Activated CD4-positive, alpha-beta memory T cell treated with anti-CD3 and anti-CD28 coated beads for 36 hours (primary cell): ENCODE measurements at places on chromosomes 4 and X. TPM values are rescaled to one million over a fixed set of nuclear protein-coding genes. Genes with fewer than 3 reads are reported as not detected.

CLGN gene
- not detected for total RNA-seq

AKAP14 gene
- not detected for total RNA-seq

EGFL6 gene
- 0.58 TPM for total RNA-seq

ERCC6L gene
- total RNA-seq, result 10.8 TPM

GPRASP1 gene
- total RNA-seq, result 4.1 TPM

NRK gene
- total RNA-seq, result not detected

UGT2B17 gene
- total RNA-seq, result not detected

IL21 gene
- total RNA-seq, result 65.1 TPM

SPANXN4 gene
- total RNA-seq, result not detected

MAGEA9B gene
- total RNA-seq, result not detected

TBC1D9 gene
- 0.05 TPM for total RNA-seq

ARSJ gene
- 0.07 TPM for total RNA-seq

ZNF732 gene
- total RNA-seq, result not detected

ZNF280C gene
- 5.3 TPM for total RNA-seq

FOXP3 gene
- 23.8 TPM for total RNA-seq

BEX5 gene
- total RNA-seq, result 8.4 TPM

RPS6KA6 gene
- total RNA-seq, result 0.17 TPM

PLK4 gene
- total RNA-seq, result 43.5 TPM

STK32B gene
- not detected for total RNA-seq

MEPE gene
- total RNA-seq, result not detected

GPR173 gene
- total RNA-seq, result not detected

AKAP4 gene
- not detected for total RNA-seq

AMOT gene
- 1.1 TPM for total RNA-seq

DMRTC1 gene
- not detected for total RNA-seq

RNF113A gene
- total RNA-seq, result 23.1 TPM

CENPVL1 gene
- not detected for total RNA-seq

CHRNA9 gene
- 0.10 TPM for total RNA-seq

VCX3A gene
- not detected for total RNA-seq

PLAC8 gene
- total RNA-seq, result 17.9 TPM

PPEF2 gene
- 0.40 TPM for total RNA-seq

FGF2 gene
- 0.36 TPM for total RNA-seq

ASB11 gene
- not detected for total RNA-seq

FGD1 gene
- total RNA-seq, result 0.15 TPM

ANXA3 gene
- not detected for total RNA-seq

STATH gene
- not detected for total RNA-seq

CYBB gene
- not detected for total RNA-seq

F8A2 gene
- not detected for total RNA-seq

PABPC1L2A gene
- not detected for total RNA-seq

SPANXD gene
- not detected for total RNA-seq

PPP4R3C gene
- not detected for total RNA-seq

AREG gene
- total RNA-seq, result 0.74 TPM

RAP1GDS1 gene
- total RNA-seq, result 58.4 TPM

CNGA1 gene
- total RNA-seq, result 0.70 TPM

SNCA gene
- 2.5 TPM for total RNA-seq

CFAP47 gene
- not detected for total RNA-seq

YIPF7 gene
- total RNA-seq, result not detected

CXXC4 gene
- total RNA-seq, result not detected

VEGFC gene
- total RNA-seq, result not detected

FAM53A gene
- total RNA-seq, result 1.3 TPM

SPRY1 gene
- 14.0 TPM for total RNA-seq

PPM1K gene
- total RNA-seq, result 63.7 TPM

IGSF1 gene
- not detected for total RNA-seq

GUCY1B1 gene
- total RNA-seq, result 0.36 TPM

WAS gene
- 95.2 TPM for total RNA-seq

IBSP gene
- not detected for total RNA-seq

ADH1B gene
- not detected for total RNA-seq
